ENCODE measurements at places on chromosomes 3 and 15.

- no peak for DNase-seq
Measured at GRCh38 chr3:71436337-71436736, 147.2 kb downstream of the FOXP1 start.

DNA sequence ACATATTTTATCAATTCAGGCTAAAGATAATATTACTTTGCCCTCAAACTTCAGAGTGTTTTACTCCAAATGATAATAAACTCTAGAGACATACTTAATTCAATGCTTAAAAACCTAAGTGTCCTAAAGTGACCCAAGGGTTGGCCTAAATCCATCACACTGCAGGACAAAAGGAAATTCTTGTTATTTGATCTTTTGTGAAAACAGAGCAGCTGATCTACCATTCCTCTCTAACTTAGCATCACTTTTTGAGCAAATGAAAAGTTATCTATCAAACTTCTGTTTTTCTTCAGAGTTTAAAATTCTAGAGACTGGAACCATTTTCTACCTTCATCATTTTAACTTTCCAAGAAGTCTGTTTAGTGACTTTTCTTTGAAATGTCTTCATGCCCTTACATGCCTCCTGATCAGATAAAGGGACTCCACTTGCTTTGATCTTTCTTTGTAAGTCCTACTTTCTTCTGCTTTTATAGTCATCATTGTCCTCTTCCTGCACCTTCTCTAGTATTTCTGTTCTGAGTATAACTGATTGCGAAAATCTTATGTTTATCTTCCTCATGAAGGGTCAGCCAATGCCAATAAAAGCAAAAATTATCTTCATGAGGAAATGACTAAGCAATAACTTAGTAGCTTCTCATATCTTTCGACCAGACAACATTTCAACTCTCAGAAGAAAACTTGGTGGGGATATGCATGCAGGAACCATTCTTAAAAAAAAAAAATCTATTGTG, 378.7 kb upstream of the TGFBR2 start:
- no peak for DNase-seq

DNA sequence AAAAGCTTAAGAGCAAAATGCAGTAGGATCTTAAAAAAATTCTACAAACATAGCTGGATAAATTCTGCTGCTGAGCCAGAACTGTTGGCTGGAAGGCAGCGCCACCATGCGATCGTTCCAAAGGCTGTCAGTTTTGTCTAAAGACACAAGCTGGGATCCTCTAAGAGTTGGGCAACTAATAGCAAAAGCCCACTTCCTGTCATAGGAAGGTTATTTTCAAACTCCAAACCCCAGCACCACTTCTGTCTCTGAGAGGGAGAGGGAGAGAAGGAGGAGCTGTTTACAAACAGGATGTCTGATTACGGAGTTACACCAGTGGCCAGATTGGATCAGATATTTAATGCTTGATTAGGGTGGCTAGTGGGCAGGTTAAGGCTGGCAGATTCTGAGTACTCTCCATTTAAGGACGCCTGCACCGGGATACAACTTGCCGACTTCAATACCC, 44.0 kb downstream of the EIF4E3 start:
- DNase-seq, result no peak

DNA sequence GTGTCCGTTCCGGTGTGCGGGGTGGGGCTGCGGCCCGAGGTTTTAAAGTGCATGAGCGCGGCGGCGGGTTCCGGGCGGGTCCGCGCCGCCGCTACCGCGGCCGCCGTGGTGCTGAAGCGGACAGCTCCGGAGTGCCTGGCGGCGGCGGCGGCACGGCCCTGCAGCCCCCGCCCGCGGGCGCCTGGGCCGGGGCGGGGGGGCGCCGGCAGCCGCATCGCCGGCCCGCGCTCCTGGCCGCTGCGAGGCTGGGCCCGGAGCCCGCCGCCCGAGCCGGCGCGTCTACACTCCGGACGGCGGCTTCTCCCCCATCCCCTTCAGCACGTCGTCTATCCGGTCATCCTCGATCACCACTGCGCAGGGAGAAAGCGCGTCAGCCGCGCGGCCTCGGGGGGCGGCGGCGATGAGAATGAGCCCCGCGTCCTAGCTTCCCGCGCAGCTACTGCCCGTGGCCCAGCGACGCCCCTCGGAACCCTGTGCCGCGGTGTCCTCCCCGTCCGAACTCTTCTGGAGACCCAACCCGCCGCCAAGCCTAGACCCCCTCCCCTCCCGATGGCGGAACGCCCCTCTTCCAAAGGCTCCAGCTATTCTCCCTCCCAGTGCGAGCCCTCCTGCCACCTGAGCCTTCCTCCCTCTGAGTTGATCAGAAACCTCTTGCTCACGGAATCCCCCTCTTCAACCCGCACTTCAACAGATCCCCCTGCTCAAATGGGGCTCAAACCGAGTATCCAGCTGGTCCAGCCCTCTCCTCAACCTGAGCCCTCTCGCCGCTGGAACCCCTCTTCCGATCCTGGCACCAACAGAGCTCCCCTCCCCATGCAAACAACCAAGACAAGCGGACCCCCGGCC, 1.3 kb downstream of the CAMK2N2 start:
- DNase-seq, result no peak
